Fibroblast of villous mesenchyme (primary cell): ENCODE measurements at places on chromosomes 12 and 14. TPM values are rescaled to one million over a fixed set of nuclear protein-coding genes. Genes with fewer than 3 reads are reported as not detected.

Gene OR6C6
- not detected in 2 replicates for total RNA-seq

Gene KCNA5
- total RNA-seq, result not detected in 2 replicates

Gene FIGNL2
- under 0.01 and 0.32 TPM in 2 replicates for total RNA-seq

Gene RBMS2
- 21.9 and 32.8 TPM in 2 replicates for total RNA-seq

GRCh38 chr14:54225457-54226060, 171.2 kb upstream of the CDKN3 start:
- no peak for DNase-seq

GRCh38 chr12:94172973-94173372, 24.6 kb downstream of the PLXNC1 start:
- peak; percentile 99 for DNase-seq

DNA sequence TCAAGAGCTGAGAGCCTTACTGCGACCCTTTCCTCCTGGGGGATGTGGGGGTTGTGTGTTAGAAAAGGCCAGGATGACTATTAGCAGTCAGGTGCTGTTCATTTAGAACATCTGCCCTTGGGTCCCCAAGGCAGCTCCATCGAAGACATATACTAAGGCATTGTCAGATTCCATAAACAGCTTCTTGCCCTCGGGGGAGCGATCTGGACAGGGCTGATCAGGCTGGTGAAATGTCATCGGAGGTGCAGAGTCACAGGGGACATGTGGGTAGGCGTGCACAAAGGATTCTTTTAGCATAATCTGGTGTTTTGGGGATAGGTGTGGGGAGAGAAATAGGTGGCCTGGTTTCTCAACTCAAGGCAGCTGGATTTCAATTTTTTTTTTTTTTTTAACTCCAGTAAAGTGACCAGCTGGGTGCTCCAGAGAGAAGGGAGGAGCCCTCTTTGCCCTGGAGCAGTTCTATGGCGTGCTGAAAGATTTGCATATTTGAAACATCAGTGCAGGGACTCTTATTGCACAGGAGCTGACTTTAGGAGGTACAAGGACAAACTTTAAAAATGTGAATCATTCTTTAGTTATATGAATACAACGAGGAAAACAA, 160.1 kb downstream of the SUDS3 start:
- DNase-seq, result no peak
